ENCODE measurements at places on chromosomes 13 and 19.

DNA sequence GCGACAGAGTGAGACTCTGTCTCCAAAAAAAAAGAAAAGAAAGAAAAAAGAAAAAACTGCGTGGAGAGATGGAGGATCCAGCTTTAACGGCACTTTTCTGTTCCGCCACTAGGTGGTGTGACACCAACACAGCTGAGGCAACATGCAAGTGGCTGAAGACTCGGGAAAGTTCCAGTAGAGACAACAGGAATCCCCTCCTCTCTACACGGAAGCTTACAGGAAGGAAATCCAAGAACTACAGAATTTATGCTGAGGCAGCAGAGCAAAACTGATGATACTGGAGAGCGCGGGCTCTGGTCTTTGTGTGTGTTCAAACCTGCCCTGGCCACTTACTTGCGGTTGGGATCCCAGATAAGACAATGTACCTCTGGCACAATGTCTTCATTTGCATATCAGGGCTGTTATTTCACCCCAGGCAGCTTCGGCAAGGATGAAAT lies 9.9 kb downstream of the RANBP3 start:
- peak; percentile 48 for DNase-seq

- no peak for DNase-seq
Observed at GRCh38 chr19:17948931-17949930, 16.4 kb downstream of the CCDC124 start.

DNA sequence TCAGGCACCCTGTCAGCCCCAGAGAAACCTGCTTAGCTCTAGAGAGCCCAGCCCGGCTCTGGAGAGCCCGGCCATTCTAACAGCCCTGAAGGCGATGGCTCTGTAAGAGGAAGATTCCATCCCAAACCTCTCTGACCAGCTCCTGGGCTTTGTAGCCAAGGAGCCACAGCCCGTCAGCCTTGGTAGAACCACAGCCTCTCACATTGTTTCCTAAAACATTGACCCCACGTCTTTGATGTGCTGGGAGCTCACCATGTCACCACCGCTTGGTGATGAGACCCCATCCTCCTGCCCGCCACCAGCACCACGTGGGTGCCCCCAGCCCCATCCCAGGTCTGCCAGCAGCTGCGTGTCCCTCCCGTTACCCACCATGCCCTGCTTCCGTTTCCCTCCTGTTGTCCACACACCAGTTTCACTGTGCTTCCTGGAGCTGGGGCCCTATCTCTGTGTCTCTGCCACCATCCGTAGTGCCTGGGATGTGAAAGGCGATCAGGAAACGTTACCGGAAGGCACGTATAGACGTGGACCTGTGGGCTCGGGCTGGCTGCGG lies 94.2 kb upstream of the MCF2L start:
- no peak for DNase-seq

DNA sequence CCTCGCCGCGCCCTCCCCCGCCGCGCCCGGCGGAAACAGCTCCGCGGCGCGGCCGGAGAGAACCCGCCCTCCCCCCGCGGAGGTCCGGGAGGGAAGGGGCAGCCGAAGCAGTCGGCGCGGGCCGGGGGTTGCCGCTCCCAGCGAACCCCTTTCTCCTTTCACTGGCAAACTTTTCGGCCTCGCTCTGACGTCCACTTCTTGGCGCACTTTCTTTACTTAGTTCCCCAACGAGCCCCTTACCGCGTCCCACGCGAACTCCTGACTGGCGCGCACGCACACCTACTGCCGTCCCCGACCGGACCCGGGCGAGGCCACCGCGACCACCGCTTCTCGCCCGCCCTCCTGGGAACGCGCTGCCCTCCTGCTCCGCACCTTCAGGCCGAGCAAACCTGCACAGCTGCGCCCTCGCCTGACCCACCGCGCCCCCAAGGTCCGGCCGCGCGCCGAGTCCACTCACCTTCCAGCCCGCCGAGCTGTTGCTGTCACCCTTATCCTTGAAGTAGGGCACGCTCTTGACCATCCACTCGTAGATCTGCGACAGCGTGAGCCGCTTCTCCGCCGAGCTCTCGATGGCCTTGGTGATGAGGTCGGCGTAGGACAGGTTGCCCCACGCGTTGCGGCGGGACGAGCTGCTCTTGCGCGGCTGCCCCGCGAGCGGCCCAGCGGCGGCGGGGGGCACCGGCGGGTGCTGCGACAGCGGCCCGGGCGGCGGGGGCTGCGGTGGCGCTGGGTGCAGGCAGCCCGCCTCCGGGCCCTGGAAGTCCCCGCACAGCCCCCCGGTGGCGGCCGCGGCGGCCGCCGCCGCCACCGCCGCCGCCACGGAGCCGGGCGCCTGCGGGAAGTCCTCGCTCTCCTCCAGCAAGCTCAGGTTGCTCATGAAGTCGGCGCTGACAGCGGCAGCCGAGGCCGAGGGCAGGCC lies 1.1 kb downstream of the FOXO1 start:
- DNase-seq, result no peak

- DNase-seq, result peak; percentile 97
Observed at GRCh38 chr19:20999731-21000352, 20.6 kb upstream of the ZNF430 start.

- no peak for DNase-seq
Observed at GRCh38 chr13:99314640-99315176, 7.5 kb upstream of the GPR183 start.

- DNase-seq, result no peak
Observed at GRCh38 chr19:49549045-49549444, 21.2 kb downstream of the RCN3 start.

DNA sequence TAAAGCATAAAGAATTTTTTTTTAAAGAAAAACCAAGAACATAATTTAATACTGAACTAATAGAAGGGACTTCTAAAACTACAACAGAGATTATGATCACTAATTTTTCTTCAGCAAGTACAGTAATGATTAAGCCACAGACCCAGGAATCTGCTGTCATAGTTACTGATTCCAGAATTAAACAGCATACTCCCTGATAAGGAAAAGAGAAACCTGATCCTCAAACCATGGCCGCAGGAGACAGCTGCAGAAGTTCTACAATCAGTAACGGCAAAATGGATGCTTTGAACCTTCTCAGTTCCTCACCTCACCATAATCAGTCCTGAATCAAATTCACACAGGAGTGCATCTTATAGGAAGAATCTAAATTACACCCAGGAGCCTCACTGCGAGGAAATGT lies 939.0 kb upstream of the SLITRK1 start:
- no peak for DNase-seq

- DNase-seq, result no peak
Observed at GRCh38 chr13:73832128-73832588, 302.0 kb downstream of the KLF12 start.

- no peak for DNase-seq
Observed at GRCh38 chr19:54209058-54209810, 8.6 kb downstream of the RPS9 start.

- no peak for DNase-seq
Observed at GRCh38 chr19:2982983-2983350, 5.6 kb downstream of the TLE6 start.

GRCh38 chr13:98507282-98507797 lies 69.6 kb downstream of the STK24 start:
- peak; percentile 85 for DNase-seq

- no peak for DNase-seq
Observed at GRCh38 chr13:40352380-40352778, 314.1 kb downstream of the FOXO1 start.

DNA sequence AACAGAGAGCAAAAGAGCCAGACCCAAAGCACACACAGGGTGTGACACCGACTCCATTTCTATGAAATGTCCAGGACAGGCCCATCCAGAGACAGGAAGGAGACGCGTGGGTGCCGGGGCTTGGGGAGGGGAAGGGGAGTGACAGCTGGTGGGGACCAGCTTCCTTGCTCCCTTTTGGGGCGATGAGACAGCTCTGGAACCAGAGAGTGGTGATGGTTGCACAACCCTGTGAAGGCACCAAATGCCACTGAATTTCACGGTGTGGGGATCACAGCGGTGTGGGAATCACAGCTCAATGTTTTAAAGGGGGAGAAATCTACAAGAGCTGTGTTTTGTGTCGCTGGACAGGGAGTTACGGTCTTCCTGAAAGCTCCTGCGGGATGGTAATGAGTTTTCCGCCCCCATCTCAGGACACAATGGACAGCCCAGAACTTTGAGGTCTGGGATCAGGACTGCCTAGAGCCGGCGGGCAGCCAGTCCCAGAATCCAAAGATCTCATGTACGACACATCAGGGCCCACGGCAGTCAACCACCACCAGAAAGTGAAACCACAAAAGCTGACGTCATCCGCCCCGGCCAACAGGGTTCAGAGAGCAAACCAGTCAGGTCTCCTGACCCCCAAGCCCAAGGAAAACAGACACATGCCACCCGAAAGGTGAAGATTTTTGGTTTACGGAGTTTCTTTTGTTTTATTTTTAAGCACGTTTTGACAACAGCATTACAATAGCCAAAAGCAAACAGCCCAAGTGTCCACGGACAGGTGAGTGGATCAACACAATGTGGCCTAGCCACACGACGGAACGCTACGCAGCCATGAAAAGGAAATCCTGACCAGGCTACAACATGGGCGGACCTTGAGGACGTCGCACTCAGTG lies 7.3 kb downstream of the SGTA start:
- no peak for DNase-seq

- DNase-seq, result no peak
Observed at GRCh38 chr13:103326326-103326725, 260.1 kb upstream of the SLC10A2 start.

Data from NT2/D1 (cell line).